ENCODE measurements at places on chromosomes 16 and 17.

DNA sequence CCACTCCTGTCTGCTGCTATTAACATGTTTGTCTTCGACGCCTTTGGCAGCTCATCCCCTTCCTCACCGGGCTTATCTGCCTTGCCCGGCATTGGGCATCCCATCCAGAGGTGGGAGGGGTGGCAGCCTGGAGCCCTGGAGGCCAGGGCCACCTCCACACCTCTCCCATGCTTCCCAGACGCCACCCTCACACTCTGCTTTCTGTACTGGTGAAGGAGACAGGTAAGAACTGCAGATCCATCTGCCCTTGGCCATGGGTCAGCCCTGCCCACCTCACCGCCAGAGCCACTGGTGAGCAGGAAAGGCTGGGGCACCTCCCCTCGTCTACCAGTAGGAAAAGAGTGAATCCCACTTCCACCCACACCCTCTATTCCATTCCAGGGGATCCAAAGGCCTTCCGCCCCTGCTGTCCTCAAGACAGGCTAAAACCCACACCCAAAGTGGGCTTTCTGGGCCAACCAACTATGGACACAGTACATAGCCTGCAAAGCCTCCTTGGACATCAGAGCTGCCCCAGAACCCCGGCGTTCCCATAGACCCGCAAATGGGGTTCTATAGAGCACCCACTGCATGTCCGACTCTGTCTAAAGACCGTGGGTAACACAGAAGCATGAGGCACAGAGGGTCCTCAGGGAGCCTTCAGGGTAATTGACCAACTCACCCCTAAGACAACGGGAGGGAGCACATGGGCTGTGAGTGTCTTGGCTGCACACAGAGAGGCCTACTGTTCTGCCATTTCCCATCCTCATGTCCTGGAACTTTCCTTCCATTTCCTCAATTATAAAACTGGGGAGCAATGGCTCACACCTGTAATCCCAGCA is 23.4 kb upstream of the RBFOX3 start:
- no peak for DNase-seq

DNA sequence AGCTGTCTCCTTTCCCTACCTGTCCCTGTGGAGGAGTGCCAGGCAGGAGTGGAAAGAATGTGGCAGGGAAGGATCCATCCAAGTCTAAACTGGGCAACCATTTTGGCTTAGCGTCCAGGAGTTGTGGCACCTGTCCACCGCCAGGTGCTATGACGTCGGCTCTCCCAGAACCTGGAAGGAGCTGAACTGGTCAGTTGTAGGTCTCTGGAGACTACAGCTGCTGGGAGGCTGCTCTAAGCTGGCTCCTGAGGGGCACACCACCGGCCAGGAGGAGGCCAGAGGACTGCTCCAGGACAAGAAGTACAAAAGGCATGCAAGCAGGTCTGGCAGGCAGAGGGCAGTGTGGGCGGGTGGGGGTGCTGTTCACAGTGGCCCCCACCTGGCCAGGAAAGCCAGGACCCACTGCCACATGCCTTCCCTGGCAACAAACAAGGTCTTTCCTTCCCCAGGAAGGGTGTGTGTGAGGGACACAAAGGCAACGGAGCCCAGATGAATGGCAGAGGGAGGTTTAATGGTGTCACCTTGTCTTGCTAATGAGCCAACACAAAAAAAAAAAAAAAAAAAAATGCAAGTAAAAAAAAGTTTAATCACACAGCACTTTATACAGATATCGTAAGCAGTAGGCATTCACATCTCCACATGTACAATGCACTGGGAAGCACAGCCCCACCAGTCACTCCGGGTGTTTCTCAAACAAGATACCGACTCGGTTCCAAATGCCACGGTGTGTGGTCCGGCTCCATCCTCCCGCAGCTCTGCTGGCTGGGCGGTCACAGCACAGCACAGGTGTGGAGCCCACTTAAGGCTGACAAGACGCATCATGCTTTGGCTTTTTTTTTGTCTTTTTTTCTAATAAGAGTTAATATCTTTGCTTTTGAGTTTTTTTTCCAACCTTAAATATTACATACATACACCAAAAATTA is 4.8 kb downstream of the SPHK1 start:
- no peak for DNase-seq

GRCh38 chr16:56399486-56399885 is 25.9 kb downstream of the AMFR start:
- DNase-seq = no peak

DNA sequence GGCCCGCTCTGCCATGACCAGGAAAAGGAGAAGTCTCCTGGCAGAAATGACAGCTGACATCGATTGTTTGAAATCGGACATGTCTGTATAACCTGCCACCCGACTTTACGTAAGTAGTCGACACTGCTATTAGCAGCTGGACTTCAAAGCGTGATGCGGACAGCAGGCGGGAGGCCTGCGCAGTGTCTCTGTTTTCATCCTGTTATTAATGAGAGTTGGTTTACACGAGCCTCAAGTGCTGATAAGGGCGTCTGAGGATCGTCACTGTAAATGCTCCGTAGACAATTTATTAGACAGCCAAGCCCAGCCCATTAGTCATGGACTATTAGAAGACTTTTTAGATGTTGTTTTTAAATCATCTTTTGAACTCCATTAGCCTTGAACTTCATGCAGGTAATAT is 328.3 kb downstream of the FOXL1 start:
- no peak for DNase-seq

DNA sequence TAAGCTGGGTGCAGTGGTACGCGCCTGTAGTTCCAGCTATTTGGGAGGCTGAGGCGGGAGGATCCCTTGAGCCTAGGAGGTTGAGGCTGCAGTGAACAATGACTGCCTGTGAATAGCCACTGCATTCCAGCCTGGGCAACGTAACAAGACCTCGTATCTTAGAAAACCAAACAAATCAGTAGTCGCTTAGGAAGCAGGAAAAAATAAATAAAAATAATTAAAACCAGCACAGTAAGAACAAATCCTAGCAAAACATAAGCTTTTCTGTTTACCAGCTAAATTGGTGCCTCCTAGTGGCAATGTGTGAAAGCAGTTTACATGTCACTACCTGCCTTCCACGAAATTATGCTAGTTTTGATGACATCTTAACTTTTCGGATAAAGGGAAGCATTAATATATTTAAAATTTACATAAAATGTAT is 1.3 kb downstream of the ARMC5 start:
- DNase-seq = peak; percentile 58

DNA sequence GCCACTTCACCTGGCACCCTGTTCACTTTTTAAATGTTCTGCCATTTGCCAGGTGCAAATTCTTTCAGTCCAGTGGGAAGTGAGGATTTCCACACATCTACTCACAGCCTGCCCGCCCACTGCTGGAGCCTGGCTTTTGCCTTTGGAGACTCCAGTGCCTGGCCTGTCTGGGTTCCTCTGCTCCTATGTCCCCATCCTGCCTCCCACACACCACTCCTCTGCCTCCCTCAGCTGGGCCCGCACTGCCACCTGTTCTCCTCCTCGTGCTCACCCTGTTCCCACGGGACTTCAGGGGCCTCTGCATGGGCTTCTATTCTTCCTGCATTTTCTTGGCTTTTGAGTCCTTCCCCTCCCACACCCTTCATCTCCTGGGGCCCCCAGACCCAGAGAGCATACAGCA is 7.9 kb upstream of the NDRG4 start:
- DNase-seq = no peak

- peak; percentile 82 for DNase-seq
Measured at GRCh38 chr16:3999479-4000325, 116.5 kb downstream of the ADCY9 start.

DNA sequence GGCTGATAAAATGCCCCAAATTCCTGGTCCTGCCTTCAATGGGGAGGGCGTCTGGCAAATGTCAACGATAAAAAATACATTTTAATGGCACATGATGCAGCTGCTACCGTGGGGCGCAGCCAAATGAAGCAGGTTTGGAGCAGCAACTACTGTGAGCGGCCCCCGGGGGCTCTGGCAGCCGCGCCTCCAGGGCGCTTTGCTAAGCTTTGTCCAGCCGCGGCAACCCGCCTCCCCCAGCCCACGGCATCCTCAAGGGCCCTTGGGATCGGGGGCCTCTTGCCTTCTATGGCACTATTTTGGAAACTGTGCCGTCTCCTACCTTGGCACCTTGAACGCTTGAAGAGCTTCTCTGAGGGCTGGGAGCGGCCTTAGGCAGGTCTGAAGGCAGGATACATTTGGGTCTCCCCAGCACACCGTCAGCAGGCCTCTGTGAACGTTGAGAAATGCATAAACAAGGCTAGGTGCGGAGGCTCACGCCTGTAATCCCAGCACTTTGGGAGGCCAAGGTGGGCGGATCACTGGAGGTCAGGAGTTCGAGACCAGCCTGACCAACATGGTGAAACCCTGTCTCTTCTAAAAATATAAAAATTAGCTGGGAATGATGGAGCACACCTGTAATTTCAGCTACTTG is 25.1 kb downstream of the TBX4 start:
- no peak for DNase-seq

DNA sequence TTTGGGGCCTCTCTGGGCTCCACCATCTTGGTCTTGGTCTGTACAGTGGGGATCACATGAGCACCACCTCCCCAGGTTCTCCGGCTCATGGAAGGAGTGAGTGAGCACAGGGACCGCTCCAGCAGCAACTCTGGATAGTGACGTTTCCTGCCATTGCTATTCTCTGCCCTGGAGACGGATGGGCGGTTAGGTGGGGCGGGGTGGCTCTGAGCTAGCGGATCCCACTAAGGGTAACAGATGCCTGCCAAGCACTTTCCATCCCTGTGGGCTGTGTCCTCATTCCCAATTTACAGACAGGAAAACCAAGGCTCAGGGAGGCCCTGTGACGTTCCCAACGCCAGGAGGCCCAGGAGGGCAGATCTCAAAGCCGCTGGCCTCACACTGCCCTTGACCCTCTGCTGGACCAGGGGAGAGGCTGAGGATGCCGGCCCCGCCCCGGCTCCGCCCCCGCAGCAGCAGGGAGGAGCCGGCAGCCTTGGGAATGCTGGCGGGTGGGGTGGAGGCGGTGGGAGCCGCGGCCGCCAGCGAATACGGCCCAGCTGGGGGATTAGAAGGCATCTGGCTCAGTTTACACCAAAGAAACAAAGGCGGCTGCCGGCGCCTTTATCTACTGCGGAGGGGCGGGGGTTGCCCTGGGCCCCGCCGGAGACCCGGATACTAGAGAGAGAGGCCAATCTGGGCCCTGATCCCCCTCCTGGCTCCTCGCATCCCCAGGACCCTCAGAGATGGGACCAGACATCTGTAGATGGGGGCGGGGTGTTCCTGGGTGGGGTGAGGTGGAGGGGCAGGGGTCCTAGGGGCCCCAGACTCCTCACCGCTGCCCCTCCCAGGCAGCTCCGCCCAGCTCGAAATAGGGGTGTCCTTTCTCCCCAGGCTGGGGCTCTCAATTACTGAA is 122.3 kb upstream of the CIBAR2 start:
- DNase-seq = peak; percentile 93

DNA sequence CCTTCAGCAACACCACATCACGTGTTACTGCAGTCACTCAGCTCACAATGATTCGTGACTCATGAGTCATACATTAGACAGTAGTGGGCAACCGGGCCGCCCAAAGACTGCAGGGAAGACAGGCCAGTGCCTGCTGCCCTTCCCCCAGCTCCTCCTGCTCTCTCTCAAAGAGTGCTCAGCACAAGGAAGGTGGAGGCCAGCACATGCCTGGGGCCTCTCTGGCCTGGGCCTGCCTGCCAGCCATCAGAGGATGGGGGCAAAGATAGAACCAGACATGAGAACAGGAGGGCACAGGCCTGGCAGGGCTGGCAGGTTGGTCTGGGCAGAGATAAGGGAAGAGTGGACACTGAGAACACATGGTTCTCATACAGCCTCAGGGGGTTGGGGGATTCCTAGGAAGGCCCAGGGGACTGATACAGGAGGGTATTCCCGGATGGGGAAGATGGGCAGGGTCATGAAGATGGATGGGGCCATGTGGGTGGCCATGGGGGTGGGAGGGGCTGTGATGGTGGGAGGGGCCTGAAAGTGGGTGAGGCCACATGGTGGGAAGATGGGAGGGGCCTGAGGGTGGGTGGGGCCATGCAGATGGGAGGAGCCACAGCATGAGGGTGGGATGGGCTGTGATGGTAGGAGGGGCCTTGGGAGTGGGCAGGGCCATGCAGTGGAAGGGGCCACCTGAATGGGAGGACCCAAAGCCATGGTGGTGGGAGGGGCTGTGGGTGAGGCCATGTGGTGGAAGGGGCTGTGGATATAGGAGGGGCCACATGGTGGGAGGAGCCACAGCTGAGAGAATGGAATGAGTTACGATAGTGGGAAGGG is 29.0 kb downstream of the KATNB1 start:
- DNase-seq = peak; percentile 86

- no peak for DNase-seq
Measured at GRCh38 chr16:3482659-3483241, 12.5 kb downstream of the C16orf90 start.

DNA sequence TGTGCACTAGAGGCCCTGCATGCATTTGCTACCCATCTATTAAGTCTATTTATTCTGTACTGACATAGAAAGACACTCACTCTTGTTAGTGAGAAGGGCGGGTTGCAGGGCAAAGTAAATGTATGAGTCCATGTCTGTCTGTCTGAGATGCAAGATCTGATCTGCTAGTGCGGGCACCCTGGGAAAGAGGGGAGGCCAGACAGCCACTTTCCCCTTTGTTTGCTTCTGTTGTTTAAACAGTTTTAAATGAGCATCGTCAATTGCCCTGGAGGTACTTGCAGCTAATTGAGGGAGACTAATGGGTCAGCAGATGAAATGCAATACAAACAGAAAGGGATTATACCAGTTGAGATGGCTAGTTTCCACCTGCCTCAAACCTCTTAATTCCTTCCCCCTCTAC is 24.9 kb downstream of the SCNN1G start:
- DNase-seq = no peak

DNA sequence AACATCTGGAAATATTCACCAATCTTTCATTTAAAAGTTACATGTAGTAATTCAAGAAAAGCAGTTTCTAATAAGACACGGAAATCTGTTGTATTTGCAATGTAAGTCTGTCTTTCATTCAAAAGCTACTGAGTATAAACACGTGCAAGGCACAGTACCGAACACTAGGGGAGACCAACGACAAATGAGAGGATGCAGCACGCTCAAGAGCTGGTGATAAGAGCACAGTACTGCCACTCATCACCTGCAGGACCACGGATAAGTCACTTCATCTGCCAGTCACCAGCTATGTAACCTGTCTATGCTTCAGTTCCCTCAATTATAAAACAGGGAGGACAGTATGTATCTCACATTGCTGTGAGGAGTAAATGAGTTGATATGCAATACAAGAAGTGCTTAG is 67.1 kb downstream of the CLEC18A start:
- no peak for DNase-seq

GRCh38 chr16:81265658-81266451 is 27.4 kb downstream of the BCO1 start:
- peak; percentile 72 for DNase-seq

All from astrocyte of the hippocampus (primary cell).